GM13976 (cell line): ENCODE measurements at places on chromosomes 12 and 14.

DNA sequence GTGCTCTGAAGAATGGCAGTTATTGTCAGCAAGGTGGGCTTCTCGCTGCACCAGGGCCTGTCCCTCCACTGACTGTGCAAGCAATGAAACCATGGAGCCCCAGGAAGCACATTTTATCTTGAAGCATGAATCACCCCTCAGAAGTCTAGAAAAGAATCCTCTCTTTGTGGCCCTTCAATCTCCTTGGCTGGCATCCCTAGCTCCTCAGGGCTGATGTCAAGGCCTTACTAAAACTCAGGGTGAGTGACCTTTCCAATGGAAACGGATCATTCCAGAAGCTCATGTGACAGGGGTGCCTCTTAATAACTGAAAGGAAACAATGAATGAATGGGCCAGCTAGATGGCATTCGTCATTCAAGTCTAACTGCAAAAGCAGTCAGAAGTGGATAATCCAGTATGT lies 22.3 kb upstream of the PLEKHH1 start:
- no peak for DNase-seq

DNA sequence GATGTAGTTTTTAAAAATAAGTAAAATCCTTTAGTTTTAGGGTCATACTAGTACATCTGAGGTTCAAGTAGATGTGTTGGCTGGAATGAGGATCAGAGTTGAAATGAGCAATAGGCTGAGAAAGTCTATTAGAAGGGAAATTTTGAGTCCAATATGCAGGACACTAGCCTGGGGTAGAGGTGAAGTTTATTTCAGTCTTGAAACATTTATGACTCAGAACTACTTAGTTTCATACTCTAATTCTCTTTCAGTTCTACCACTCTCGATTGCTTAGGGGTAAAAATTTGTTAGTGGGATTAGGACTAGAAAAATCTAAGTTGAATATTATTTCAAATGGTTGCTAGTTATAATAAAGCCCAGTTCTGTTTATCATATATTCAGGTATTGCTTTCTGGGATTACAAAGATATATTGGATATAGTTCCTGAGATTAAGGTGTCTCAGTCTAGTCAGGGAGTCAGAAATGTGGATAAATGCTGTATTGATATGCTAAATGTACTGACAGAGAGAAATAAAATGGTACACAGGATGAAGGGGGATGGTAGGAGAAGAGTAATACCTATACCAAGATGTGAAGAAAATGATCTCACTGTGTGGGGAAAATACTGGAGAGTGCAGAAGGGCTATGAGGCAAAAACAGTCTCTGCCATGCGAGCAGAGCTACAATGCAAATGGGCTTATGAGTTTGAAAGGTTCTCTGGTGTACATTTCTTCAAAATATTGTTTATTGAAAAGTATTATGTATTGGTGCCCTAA lies 395.8 kb upstream of the FBXO33 start:
- DNase-seq = peak; percentile 55

GRCh38 chr12:62468397-62468796 lies 1.8 kb downstream of the MON2 start:
- DNase-seq = no peak

DNA sequence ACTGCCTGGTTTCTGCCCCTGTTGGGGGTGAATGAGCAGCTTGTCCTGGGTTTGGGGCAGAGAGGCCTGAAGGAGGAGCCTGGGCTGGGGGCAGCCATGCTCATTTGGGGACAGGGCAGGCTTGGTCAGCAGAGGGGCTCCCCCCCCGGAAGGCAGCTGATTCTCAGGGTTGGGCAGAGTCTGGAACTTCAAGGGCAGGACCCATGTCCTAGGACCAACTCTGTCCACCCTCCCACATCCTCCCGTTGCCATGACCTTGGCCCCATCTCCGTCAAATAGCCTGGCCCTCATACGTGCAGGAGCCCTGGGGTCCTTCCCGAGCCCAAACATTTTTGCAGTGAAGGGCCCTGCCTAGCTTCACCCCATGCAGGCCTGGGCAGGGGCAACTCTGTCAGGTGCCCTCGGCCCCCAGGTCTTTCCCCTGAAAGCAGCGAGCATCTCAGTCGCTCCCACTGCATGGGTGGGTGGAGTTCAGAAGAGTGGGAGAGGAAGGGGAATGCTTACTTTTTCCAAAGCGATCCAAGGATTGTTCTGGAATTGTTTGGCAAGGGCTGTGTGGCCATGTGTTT lies 32.6 kb downstream of the TNFAIP2 start:
- DNase-seq = no peak

- no peak for DNase-seq
These were observed 4.9 kb upstream of the MRPL52 start for GRCh38 chr14:22824711-22825359.

DNA sequence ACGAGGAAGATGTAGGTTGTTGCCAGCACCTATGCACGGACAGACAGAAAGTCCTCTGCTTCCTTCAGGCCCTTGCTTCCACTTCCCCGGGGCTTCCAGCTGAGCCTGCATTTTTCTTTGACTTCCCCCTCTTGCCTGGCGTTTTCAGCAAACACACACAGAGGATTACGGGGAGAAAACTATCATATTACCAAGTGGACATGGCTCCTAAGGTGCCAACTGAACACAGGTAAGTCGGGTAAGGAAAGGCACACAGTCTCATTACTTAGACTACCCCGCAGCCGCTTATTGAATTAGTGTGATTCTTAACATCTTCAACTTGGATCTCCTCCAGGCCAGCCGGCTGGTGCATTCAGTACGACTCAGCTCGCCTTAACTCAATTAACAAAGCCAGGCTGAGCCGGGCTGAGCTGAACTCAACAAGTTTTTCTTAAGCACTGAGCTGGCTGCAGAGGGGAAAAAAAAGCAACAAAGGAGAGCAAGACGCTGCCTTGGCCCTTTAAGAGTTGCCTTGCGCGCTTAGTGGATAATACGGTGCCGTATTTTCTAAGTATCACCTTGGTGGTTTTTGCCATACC lies 19.2 kb upstream of the MAP1LC3B2 start:
- DNase-seq = no peak

DNA sequence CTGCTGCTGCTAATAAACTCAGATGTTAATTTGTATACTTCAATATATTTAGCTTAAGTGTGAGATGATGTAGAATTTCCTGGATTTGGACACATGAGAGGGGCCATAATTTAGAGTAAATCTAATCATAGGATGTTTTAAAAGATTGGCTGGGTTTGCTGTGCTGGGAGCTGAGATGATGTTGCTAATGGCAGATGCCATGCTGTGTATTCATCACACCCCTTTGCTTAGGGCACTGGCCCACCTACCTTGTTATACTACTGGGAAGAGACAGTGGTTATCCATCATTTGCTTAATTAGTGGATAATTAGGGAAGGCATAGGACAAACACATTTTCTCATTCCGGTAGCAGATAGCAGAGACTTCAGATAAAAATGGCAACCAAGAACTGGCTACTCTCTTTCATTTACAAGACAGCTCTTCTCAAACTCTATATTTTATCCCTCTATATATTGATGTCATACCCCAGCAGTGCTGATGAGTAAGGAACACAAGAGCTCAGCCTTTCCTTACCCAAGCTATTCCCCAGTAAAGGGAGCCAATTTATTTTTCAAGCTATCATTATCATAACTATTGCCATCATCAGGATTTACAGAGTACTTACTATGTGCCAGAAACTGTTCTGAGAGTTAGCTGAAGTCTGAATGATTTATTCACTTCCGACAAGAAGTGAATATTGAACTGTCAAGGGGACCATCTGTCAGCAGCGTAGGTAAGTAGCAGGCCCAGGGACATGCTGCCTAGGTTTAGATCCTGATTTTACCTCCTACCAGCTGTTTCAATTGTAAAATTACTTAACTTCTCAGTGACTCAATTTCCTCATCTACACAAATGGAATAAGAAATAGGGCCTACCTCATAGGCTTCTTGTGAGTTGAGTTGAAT lies 204.6 kb upstream of the FLRT2 start:
- DNase-seq = no peak

GRCh38 chr14:45651890-45652289 lies 398.9 kb upstream of the MIS18BP1 start:
- DNase-seq = no peak
